AG20443 (cell line): ENCODE measurements at places on chromosomes 16 and 17.

DNA sequence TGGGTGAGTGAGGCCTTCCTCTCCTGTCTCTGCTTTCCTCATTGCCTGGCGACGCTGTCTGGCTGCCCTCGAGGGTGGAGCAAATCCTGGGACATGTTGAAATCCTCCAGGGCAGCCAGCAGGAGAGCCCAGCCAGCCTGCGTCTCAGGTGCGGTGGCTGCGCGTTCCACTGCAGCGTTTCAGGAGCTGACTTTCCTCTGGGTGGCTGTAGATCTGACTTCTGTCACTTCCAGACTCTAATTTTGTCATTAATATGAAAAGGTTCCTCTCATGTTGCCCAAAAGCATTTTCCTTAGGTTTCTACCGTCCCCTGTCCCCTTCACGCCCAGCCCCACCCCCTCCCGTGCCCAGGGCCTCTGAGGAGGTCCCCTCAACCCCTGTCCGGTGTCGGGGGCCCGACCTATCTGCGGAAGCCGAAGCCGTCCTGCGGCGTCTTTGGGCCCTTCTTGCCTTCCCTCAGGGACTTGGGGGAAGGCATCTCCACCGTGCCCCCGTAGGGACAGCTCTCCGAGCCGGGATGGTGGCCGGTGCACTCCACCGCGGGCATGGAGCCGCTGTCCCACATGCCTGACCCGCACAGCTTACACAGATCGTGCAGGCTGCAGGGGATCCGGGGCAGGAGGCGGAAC, 95.1 kb downstream of the TBC1D16 start:
- DNase-seq: no peak

DNA sequence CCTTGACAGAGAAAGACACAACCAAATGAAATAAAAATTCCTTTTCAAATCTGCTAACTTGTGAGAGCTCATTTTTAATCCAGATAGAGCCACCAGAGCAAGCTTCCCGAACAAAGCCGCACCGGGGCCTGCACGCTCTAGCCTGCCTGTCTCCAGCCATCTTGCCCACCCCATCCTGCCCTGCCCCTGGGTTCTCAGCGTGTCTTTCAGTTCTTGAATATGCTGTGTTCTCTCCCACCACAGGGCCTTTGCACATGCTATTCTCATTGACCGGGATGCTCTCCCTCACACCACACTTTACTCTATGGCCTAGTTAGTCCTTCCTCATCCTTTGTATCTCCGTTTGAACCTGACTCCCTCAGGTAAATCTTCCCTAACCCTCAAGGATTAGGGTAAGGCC, 14.7 kb downstream of the SMIM5 start:
- DNase-seq: no peak

DNA sequence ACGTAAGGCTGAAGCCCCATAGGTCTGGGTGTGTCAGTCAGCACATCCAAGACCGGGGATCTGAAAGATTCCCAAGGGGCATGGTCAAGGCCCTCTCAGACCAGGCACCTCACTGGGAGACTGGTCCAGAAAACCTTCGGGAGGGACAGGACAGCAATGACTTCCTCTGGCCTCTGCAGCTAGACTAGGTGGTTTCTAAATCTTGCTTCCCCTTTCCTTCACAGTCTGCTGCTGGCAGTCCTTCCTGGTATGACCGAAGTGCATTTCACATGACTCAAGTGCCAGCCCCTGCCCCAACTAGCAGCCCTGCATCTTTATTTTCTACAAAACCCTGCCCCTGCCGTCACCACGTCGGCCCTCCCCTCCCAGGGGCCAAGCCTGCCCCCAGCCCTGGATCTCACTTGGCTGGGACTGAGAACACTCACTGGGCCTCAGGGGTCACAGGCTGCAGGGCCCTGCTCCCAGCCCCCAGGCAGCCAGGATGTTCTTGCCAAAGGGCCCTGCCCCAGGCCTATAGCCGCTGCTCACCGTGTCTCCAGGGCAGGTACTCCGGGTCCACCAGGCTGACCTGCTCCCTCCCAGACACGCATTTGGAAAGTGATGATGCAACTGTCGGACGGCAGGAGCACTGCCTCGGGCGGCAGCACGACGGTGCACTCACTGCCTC, 18.3 kb downstream of the POLR3K start:
- no peak for DNase-seq

DNA sequence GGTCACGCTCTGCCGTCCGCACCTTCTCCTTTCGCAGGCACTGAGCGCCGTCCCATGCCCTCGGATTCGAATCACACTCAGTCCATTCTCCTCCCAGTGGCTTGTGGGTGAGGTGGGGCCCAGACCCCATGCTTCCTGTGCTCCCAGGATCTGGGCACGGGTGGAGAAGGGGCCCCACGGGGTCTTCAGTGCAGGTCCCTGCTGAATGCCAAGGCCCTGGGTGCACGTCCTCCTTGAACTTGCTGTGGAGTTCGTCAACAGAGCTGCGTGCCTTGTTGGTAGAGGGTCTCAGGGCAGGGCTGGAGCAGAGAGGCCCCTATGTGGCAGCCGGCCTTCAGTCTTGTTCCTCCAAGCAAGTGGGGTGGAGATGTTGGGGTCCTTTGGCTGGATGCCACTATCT, 7.3 kb upstream of the MC1R start:
- no peak for DNase-seq

DNA sequence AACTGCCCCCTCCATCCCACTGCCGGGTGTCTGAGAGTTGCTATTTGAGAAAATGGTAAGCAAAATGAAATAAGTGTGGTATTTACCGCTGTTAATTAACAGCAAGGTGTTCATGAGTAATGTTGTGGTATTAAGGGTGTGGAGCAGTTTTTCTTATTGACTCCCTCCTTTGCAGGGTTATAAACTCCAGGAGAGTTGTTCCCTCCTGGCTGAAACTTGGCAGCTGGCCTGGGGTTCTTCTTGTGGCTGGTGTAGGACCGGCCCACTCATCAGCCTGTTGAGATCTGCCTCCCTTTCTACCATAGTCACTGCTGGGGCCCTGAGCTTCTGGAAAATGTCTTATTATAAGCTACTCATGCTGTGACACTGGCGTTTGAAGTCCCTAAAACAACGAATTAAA, 128.6 kb downstream of the SOX9 start:
- no peak for DNase-seq

- DNase-seq: no peak
Measured at GRCh38 chr17:2057175-2057759, 2.4 kb downstream of the HIC1 start.

DNA sequence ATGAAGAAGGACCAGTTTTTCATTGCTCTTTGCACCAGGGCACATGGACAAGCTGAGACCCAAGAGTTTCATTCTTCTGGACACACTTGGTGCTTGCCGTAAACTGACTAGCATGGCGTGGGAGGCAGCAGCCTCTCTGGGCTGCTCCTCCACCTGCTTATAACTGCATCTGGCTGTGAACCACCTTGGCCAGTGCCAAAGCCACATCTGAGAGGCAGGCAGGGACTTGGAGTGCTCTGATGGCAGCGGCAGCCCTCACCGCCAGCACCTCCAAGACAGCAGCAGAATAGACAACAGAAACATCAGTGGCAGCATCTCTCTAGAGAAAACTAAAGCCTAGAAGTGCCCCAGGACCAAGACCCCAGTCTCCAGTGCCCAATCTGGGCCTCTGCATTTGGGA, 4.7 kb downstream of the KRT37 start:
- DNase-seq: no peak

DNA sequence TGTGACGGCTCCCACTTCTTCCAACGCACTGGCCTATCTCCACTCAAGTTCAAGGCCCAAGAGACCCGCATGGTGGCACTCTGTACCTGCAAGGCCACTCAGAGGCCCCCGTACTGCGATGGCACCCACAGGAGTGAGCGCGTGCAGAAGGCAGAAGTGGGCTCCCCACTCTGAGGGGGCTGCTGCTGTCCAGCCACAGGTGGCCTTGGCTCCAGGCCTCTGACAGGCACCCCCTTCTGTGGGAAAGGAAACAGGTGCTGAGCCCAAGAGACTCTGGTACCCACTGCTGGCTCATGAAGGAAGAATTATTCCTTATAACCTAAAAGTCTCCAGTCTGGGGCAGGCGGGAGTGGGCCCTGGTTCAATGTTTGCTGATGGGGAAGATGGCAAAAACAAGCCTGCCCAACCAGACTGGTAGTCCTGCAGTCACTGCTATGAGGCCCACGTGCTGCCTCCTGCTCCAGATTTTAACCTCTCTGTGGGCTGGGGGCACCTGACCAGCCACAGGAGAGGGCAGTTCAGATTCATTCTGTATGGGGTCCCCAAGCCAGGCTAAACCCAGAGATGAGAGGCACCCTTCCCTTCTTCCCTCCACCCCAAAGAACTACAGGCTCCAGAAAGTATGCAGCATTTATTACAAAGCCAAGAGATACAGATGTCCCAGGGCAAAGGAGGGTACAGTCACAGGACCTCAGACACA, 3.3 kb downstream of the CISD3 start:
- no peak for DNase-seq

DNA sequence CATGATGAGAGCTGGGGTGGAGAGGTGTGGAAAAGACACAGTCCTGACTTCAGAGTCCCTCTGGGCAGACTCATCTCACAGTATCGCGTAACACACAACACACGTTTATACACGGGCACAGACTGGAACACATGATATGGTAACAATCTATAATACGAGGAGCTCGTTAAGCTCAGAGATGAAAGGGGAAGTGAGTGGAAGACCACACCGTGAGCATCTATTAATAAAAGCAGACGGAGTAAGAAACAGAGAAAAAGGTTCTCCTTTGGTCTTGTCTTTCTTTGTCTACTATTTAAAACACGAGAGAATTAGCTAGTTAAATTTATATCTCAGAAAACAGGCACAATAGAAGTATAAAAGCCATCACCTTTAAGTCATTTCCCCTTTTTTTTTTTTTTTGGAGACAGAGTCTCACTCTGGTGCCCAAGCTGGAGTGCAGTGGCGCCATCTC, 13.5 kb downstream of the ANKRD11 start:
- DNase-seq: no peak

DNA sequence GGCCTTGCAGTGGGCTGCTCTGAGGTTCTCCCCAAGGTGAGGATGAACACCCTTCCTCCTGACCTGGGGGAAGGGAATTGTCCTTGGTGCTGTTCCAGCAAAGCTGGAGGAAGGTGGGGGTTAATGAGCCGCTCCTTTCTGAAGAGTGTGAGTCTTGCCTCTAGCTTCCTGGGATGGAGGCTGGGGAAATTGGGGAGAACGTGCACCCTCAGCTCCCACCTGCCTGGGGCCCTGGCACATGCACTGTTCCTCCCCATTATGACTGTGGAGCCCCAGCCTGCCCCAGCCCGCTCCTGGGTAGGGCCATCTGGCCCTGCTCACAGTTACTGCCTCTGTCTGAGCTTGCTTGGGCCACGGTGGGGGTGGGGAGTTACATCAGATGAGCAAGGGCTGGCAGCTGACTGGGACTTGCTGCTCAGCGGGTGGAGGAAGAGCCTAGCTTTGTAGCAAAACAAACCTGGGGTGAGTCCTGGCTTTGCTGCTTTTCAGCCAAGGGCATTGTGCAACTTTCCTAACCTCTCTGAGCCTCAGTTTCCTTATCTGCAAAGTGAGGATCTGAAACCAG, 11.1 kb downstream of the TNS4 start:
- peak; percentile 82 for DNase-seq

DNA sequence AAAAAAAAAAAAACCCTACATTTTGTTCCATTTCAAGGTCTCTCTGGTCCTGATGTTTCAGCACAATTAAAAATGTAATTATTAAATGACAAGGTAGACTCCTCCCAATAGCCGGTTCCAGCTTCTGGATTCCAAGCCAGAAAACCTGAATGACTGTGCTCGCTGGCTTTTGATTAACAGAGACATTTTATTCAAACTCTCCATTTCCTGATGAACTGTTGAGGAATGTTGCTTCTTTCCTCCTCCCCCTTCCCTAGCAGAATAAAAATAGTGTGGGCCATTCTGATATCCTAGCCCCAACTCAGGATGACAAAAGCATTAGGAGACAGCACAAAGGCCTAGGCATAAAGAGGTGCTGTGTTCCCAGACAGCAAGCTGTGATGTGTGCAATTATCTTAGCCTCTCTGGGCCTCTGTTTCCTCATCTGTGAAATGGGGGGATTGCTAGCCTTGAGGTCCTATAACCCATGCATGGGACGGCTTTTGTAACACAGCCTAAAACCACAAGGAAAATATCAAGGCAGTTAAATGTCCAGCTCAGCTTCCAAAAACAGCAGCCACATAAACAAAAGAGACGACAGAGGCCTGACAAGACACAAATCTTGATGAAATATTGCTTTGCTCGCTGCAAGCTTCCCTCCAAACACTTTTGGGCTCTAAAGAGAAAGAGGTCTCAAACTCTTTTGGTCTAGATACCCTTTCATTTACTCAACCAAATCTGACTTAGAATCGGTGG, 127.2 kb upstream of the RCVRN start:
- peak; percentile 57 for DNase-seq

GRCh38 chr16:88646345-88647034, 4.4 kb downstream of the CYBA start:
- DNase-seq: no peak

DNA sequence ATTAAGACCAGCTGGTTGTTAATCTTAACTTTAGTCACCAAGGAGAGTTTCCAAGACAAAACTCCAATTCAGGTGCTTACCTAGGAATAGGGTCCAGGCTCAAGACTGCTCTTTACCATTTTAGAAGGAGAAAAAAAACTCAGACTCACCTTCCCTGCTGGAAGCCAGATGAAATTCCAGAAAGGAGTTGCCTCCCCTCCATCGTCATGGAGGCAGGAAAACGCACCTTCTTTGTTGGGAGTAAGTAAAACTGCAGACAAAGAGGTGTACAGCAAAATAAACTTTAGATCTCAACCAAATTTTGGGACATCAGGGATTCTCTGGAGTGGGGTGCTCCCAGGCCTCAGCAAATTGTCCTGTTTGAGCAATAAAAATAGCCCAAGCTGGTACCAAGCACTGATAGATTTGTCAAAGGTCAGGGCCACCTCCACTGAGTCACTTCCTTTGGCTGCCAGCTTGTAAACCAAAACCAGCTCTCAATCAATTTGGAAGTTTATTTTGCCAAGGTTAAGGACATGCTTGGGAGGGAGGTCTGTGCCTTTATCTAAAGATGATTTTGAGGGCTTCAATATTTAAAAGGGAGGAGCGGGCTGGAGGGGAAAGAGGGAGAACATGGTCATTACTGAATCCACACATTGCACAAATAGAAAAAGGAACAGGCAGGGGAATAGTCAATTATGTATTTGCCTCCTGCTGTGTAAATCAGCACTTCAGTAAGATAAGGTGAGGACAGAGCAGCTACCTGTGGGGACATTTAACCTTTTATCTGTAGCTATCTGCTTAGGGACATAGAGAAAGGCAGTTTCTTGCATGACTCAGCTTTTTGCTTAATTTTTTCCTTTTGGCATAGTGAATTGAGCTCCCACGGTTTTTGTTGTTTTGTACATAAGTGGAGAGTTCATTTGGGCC, 1.5 kb upstream of the ALDH3A2 start:
- DNase-seq: no peak

DNA sequence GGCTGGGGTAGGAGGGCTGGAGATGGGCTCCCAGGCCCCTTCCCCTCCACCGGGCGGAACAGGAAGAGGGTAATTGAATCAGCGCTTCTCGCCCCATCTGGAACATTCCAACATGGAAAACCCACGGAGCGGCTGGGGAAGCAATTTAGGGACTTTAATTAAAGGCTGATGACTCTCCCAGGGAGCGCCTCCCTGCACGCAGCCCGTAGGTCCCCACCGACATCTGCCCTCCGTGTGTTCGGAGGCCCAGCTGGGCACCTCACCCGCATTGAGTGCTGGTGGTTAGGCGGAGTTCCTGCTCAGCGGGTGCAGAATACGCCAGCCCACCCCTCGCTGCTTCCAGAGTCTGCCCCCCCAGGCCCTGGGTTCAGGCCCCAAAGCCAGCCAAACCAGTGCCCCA, 10.0 kb downstream of the HS3ST6 start:
- no peak for DNase-seq
